ENCODE measurements at places on chromosomes 3 and 15. TPM values are rescaled to one million over a fixed set of nuclear protein-coding genes. Genes with fewer than 3 reads are reported as not detected.
A peak's percentile ranks its signal among the peaks of the same experiment; 100 is the strongest.

GRCh38 chr3:189726277-189726676, 95.1 kb downstream of the TP63 start:
- no peaks in the 10 kb centered on the region for H3K4me1 ChIP-seq
- H3K4me3 ChIP-seq, result no peak overlapping the region
- no peaks in the 10 kb centered on the region for H3K27me3 ChIP-seq
- H3K27ac ChIP-seq, result no peak overlapping the region

DNA sequence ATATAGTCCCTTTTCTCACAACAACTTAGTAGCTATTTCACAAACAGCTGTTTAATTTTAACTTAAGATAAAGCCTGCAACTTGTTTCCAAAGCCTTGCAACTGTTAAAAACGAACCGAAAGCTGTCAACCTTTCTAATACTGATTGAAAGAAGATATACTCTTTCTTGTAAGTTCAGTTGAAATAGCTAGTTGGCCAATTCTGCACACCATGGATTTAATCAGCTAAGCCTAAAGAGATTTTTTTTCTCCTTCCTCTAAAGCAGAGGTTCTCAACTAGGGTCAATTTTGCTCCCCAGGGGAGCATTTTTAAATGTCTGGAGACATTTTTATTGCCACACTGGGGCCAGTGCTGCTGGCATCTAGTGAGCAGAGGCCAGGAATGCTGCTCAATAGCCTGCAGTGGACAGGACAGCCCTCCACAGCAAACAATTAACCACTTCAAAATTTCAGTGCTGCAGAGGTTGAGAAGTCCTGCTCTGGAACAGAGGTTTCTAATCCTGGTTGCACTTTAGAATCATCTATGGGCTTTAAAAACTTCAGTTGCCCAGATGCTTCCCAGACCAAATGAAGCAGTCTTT, 26.2 kb downstream of the MINDY4B start:
- H3K36me3 ChIP-seq, result no peaks in the 10 kb centered on the region
- DNase-seq, result no peak
- no peak overlapping the region for H3K27ac ChIP-seq
- H3K4me1 ChIP-seq, result no peaks in the 10 kb centered on the region

GRCh38 chr3:59234884-59235633, 185.2 kb upstream of the CFAP20DC start:
- H3K27ac ChIP-seq, result no peak overlapping the region
- no peaks in the 10 kb centered on the region for H3K36me3 ChIP-seq
- DNase-seq, result no peak
- no peaks in the 10 kb centered on the region for H3K27me3 ChIP-seq

GRCh38 chr3:134970895-134971294, 175.8 kb downstream of the EPHB1 start:
- DNase-seq, result no peak
- no peaks in the 10 kb centered on the region for H3K27me3 ChIP-seq
- H3K4me1 ChIP-seq, result no peaks in the 10 kb centered on the region
- no peaks in the 10 kb centered on the region for H3K36me3 ChIP-seq
- no peak overlapping the region for H3K27ac ChIP-seq
- H3K4me3 ChIP-seq, result no peak overlapping the region

DNA sequence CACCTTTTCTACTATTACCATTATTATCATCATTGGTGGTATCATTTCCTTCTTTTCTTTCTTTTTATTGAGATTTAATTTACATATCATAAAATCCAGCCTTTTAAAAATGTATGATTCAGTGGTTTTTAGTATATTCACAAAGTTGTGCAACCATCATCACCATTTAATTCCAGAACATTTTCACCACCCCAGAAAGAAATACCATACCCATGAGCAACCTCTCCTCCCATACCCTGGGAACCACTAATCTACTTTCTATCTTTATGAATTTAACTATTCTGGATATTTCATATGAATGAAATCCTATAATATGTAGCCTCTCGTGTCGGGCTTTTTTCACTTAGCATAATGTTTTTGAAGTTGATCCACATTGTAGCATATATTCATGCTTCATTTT, 29.1 kb downstream of the AAGAB start:
- no peaks in the 10 kb centered on the region for H3K36me3 ChIP-seq
- no peaks in the 10 kb centered on the region for H3K4me1 ChIP-seq
- no peak for DNase-seq
- H3K27ac ChIP-seq, result no peak overlapping the region
- no peaks in the 10 kb centered on the region for H3K27me3 ChIP-seq

- H3K4me1 ChIP-seq, result peaks cover 6% of the 10 kb centered on the region
- DNase-seq, result no peak
- no peak overlapping the region for H3K4me3 ChIP-seq
- peaks cover 15% of the 10 kb centered on the region for H3K36me3 ChIP-seq
Measured at GRCh38 chr3:44923632-44924456, 49.4 kb downstream of the TGM4 start.

DNA sequence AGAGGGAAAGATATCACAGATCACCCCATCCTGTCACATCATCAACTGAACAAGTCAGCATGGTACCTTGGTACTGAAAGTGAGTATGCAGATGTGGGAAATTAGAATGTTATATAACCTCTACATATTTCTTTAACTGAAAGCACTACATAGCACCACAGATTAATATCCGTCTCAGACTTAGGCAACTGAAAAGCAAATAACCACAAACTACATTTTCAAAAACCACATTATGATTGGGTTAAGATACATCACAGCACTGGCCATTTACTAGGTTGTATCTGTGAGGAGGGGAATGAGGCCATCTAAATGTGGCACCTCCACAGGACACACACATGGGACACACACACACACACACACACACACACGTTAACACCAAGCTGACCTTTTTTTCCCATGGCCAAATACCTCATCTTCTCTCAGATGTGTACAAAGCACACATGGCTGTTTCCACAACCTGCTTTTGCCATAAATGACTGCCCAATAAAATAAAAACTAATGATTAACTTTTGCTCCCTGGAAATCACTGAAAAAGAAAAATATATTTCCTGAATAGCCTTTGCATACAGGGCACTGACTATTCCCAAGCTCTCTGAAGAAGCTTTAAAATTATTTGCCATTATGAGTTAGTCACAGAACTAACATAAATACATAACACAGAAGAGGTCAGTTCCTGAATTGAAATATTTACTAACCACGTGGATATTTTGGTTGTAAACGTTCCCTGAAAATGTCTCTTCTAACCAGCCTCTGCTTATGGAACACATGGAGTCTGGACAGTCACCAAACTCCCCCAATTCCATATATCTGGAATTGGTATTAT, 60.1 kb downstream of the SUMF1 start:
- H3K36me3 ChIP-seq, result peaks cover 61% of the 10 kb centered on the region
- H3K4me1 ChIP-seq, result no peaks in the 10 kb centered on the region
- no peak overlapping the region for H3K4me3 ChIP-seq
- H3K27ac ChIP-seq, result no peak overlapping the region
- no peaks in the 10 kb centered on the region for H3K27me3 ChIP-seq

DNA sequence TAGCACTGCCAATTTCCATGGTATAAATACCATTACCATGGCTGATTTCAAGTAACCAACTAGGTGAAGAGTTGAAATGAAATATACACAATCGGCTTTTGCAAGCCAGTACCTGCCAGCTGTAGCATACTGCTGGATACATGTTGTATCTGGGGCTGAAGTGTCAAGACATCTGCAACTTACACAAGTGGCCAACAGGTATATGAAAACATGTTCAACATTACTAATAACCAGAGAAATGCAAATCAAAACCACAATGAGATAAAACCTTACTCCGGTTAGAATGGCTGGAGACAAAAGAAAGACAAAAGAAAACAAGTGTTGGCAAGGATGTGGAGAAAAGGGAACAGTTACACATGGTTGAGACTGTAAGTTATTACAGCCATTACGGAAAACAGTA, 11.6 kb downstream of the ATOSA start:
- no peaks in the 10 kb centered on the region for H3K27me3 ChIP-seq
- no peak overlapping the region for H3K27ac ChIP-seq
- no peaks in the 10 kb centered on the region for H3K4me1 ChIP-seq
- DNase-seq, result no peak
- no peaks in the 10 kb centered on the region for H3K36me3 ChIP-seq
- no peak overlapping the region for H3K4me3 ChIP-seq

CLDN16 gene
- total RNA-seq, result 0.44 TPM

IGF2BP2 gene
- total RNA-seq, result 49.8 TPM

DNA sequence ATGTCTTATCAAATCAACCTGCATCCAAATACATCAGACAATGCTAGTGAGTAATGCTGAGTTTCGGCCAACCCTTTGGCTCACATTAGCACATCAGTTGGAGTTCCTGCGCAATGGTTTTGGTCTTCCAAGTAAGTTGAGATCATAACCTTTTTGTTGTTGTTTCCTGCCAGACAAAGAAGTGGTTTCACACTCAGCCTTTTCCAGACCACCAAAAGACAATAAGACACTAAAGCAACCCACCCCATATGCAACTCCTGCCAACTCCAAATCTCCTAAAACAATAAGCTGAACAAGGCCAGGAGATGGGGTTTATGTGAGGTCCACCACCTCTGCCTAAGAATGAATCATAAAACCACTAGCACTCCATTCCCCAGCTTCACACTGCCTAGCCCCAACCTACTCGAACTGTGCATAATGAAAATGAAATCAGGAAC, 177.0 kb downstream of the ERC2 start:
- no peaks in the 10 kb centered on the region for H3K4me1 ChIP-seq
- no peak overlapping the region for H3K4me3 ChIP-seq
- no peaks in the 10 kb centered on the region for H3K36me3 ChIP-seq
- no peak overlapping the region for H3K27ac ChIP-seq
- no peaks in the 10 kb centered on the region for H3K27me3 ChIP-seq
- DNase-seq, result peak; percentile 44

- H3K36me3 ChIP-seq, result no peaks in the 10 kb centered on the region
- H3K27ac ChIP-seq, result no peak overlapping the region
- no peak overlapping the region for H3K4me3 ChIP-seq
- no peaks in the 10 kb centered on the region for H3K27me3 ChIP-seq
Measured at GRCh38 chr3:195407531-195408409, 35.0 kb downstream of the ACAP2 start.

DNA sequence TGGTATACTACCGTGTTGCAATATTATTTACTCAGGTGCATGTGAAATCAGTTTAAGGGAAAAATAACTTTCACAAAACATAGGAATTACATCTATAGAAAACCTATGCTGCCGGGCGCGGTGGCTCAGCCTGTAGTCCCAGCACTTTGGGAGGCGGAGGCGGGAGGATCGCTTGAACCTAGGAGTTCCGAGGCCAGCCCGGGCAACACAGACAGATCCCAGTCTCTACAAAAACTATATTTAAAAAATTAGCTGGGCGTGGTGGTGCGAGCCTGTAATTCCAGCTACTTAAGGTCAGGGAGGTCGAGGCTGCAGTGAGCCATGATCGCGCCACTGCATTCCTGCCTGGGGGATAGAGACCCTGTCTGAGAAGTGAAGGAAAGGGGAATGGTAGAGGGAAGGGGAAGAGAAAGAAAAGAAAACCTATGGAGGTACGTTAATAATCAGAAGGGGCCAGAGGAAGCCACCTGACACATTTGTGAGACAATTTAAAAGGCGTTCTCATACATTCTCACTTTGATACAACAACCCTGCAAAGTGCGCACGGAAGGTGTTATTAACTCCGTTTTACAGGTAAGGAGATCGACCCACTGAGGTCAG, 456 bp upstream of the TMEM62 start:
- H3K4me1 ChIP-seq, result no peaks in the 10 kb centered on the region
- peaks cover 4% of the 10 kb centered on the region for H3K36me3 ChIP-seq
- no peak for DNase-seq
- no peaks in the 10 kb centered on the region for H3K27me3 ChIP-seq
- peak overlapping the region; percentile 67 for H3K4me3 ChIP-seq
- peak overlapping the region; percentile 89 for H3K27ac ChIP-seq

GP9 gene
- not detected for total RNA-seq

- DNase-seq, result no peak
- H3K27ac ChIP-seq, result no peak overlapping the region
Measured at GRCh38 chr15:43237842-43238470, 17.1 kb upstream of the EPB42 start.

ACTR8 gene
- total RNA-seq, result 40.0 TPM

LIPC gene
- 11.2 TPM for total RNA-seq

DNA sequence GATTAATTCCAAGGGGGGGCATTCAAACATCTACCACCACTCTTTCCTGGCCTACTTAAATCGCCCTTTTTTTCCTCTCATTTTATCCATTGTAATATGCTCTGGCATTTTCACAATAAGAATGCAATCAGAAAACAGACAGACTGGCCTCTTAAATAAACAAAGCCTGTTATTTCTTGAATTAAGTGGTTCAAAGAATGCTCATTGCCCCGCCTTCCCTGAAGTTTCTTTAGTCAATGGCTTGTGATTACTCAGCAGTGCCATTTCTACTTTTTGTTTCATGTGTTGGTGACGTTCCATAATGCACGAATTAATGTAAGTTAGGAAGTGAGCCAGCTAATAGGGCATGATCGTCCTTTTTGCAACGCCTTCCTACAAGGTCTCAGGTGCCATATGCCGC, 68.0 kb downstream of the FBN1 start:
- H3K27me3 ChIP-seq, result no peaks in the 10 kb centered on the region
- peaks cover 8% of the 10 kb centered on the region for H3K36me3 ChIP-seq
- no peak for DNase-seq

DNA sequence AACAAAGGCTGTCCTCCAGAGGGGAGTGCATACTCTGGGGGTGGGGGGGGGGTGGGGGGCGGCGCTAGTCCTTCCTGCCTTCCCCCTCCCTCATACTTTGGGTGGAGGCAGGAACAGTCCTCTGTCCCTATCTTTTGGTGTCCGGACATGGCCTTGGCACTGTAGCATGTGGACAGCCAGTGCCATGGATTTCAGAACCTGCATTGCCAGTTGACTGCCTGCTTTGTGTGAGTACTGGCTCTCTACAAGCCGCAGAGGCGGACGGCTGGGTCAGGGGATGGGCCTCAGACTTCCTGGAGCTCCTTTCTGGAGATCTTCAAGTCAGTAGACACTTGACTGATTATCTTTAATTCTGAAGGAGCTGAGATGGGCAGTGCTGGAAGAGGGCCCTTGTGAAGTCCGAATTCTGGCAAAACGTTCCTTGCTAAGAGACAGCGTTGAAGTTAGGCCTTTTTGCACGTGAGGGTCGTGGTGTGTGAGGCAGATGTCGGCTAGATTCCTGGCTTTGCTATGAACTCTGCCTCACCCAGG, 2.5 kb downstream of the CLDN11 start:
- no peaks in the 10 kb centered on the region for H3K36me3 ChIP-seq
- H3K27me3 ChIP-seq, result no peaks in the 10 kb centered on the region
- peaks cover 12% of the 10 kb centered on the region for H3K4me1 ChIP-seq
- H3K4me3 ChIP-seq, result no peak overlapping the region
- peak overlapping the region; percentile 60 for H3K27ac ChIP-seq

DNA sequence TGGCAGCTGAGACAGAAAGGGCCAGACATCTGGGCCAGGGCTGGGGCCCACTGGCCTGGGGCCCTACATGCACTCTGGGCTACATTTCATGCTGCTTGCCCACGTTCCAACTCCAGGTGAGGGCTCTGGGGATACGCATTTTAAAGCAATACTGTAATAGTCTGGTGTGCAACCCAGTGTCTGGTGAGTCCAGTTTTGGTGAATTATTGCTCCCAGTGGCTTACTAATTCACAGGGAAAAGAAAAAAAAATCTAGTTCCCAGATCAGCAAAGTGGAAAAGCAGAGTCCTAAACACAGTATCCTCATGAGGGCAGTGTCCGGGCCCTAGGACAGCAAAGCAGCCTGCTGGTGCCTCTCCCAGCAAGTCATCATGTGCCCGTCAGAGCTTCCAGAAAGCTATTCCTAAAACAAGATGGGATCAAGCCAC, 82.4 kb downstream of the CCNL1 start:
- no peak overlapping the region for H3K4me3 ChIP-seq
- H3K27me3 ChIP-seq, result no peaks in the 10 kb centered on the region
- no peak for DNase-seq
- peaks cover 3% of the 10 kb centered on the region for H3K4me1 ChIP-seq

CPNE9 gene
- not detected for total RNA-seq
